ENCODE measurements at places on chromosomes 11 and 22.

DNA sequence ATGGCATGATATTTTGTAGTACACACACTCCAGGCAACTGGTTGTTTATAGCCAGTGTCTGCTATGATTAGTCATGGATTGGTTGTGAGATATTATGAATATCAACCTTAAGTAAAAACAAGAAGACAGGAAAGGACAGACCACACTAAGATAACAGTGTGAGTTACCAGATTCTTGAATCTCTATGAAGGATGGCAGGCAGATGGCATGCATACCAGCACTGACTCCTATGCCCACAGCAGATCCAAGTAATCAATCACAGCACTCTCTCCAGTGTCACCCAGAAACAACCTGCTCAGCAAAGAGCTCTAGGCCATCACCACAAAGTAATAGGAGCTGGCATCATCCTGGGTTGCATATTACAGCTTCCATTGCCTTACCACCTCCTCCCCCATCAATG is 116.6 kb downstream of the GALNT18 start:
- DNase-seq, result no peak

GRCh38 chr22:19916941-19917340 is 24.6 kb upstream of the COMT start:
- no peak for DNase-seq

DNA sequence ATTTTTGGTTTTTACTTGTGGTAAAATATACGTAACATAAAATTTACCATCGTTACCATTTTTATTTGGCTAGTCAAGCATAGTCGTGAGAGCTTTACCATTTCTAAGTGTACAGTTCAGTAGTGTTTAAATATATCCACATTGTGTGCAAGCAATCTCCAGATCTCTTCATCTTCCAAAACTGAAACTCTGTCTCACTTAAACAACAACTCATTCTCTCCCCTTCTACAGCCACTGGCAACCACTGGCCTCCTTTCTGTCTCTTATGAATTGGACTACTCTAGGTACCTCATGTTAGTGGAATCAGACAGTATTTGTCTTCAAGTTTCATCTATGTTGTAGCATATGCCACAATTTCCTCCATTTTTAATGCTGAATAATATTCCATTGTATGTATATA is 37.4 kb downstream of the SMC1B start:
- no peak for DNase-seq

- DNase-seq, result no peak
Measured at GRCh38 chr22:22351366-22351765, 106.8 kb downstream of the VPREB1 start.

DNA sequence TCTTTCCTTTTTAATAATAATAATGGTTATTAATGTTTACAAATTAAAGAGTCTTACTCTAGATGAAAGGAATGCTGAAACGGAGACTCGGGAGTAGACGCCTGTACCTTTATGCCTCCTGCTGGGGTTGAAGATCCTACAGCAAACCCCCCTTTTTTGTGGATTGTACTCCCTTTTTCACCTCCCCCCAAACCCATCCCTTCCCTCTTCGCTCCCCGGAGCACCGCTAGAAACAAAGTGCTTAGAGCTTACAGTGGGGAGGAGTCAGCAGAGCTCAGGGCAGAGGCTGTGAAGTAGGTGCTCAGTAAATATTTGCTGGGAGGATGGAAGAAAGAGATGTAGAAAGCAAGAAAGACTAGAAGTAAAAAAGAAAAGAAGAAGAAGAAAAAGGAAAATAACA is 169.7 kb downstream of the NXPE2 start:
- no peak for DNase-seq

GRCh38 chr22:29992341-29993275 is 87.7 kb upstream of the HORMAD2 start:
- DNase-seq, result no peak

DNA sequence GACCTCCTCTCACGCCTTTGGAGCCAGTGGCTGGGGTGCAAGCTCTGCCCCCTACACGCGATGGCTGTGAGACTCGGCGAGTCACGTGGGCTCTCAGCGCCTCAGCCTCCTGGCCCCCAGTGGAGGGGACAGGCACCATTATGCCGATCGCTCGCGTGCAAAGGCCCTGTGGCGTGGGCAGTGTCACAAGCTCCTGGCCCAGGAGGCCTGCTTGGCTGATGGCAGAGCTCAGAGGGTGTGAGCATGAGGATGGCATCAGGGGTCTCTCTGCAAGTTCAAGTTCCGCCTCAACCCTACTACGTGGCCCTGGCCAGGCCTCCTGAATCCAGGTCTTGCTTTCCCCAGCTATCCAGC is 90.8 kb upstream of the KCNQ1OT1 start:
- DNase-seq, result no peak

- no peak for DNase-seq
Measured at GRCh38 chr11:112477581-112478317, 217.1 kb upstream of the PLET1 start.

DNA sequence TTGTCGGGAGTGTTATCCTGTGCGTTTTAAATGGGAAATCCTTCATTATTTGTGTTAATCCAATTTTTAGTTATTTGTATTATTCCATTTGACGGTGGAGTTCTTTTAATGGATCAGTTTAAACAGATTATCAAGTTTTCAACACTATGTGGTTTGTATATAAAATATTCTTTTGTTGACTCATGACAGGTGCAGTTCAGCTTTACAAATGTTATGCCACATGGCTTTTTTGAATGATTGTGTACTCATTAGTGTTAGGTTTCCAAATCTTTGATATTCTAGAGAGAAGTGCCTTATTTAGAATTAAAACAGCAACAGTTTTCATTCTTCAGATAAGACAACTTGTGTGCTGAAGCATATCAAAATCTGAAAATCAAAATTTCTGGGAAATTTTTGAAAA is 2.4 kb downstream of the JAM3 start:
- no peak for DNase-seq
